ACHN (cell line): ENCODE measurements at places on chromosomes 3 and 15.

GRCh38 chr3:158233791-158234190 is 123.9 kb downstream of the RSRC1 start:
- no peak for DNase-seq

- DNase-seq = no peak
Observed at GRCh38 chr3:192947421-192947820, 29.8 kb upstream of the MB21D2 start.

DNA sequence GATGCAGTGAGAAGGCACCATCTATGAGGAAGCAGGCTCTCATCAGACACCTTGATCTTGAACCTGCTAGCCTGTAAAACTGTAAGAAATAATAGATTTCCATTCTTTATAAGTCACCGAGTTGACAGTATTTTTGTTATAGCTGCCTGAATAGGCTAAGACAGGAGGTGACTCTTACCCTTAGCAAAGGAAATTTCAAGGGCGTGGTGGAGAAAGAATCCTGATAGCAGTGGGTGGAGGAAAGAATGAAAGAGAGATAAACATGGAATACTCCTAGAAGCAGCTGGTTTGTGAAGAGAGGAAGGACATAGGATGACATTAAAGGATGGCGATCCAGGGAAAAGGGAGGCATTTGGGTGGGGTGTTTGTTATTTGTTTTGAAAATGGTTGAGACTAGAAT is 41.4 kb downstream of the SIDT1 start:
- DNase-seq = no peak

DNA sequence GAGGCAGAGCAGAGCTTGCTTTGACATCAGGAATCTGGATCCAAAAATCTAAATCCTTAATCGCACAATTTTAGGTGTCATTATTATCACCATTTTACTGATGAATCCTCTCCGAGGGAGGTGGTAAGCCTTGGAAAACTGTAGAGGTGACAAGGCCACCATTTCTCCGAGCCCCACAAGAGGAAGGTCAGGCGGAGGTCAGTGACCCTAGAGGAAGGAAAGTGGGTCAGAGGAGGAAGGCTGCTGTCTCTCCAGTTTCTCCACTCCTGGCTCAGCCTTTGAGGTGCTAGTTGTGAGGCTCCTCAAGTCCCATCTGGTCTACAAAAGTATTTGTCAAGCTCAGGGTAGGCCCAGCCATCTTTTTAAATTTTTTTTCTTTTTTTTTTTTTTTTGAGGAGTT is 3.2 kb downstream of the DVL3 start:
- DNase-seq = no peak

GRCh38 chr3:158659454-158660237 is 12.8 kb downstream of the LXN start:
- peak; percentile 60 for DNase-seq

DNA sequence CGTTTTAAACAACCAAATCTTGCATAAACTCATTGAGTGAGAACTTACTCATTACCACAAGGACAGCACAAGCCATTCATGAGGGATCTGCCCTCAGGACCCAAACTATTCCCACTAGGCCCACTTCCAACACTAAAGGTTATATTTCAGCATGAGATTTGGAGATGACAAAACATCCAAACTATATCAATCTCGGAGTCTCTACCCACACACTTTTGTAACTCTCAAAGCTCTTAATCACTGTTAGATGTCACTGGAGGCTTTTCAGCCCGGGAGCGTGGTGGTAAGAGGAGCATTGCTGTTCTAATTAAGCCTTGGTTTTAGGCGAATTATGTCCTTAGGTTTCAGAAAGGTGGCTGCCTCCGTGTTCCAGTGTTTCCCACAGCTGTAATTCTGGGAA is 86.3 kb downstream of the CNTN6 start:
- DNase-seq = no peak

- peak; percentile 14 for DNase-seq
Observed at GRCh38 chr3:52238193-52238760, 681 bp downstream of the TWF2 start.

- DNase-seq = no peak
Observed at GRCh38 chr3:34264337-34265041, 466.1 kb downstream of the PDCD6IP start.

DNA sequence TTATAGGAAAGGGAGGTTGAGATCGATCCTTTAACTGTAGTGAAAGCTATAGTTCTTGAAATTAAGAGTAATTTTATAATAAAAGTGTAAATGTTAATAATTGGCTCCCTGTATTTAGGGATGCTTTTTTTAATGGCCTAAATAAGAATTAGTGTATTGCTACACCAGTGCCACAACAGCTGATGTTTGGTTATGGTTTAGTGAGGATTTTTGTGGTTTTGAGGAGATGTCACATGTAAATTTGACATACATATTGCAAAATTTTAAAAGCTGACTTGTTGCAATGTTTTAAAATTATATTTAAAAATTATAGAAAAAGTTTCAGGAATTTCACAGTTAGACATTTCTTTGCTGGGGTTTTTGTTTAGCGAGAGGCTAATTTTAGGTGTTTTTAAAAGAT is 3.9 kb downstream of the TSC22D2 start:
- DNase-seq = no peak

GRCh38 chr3:70631716-70632307 is 319.4 kb upstream of the MDFIC2 start:
- no peak for DNase-seq

DNA sequence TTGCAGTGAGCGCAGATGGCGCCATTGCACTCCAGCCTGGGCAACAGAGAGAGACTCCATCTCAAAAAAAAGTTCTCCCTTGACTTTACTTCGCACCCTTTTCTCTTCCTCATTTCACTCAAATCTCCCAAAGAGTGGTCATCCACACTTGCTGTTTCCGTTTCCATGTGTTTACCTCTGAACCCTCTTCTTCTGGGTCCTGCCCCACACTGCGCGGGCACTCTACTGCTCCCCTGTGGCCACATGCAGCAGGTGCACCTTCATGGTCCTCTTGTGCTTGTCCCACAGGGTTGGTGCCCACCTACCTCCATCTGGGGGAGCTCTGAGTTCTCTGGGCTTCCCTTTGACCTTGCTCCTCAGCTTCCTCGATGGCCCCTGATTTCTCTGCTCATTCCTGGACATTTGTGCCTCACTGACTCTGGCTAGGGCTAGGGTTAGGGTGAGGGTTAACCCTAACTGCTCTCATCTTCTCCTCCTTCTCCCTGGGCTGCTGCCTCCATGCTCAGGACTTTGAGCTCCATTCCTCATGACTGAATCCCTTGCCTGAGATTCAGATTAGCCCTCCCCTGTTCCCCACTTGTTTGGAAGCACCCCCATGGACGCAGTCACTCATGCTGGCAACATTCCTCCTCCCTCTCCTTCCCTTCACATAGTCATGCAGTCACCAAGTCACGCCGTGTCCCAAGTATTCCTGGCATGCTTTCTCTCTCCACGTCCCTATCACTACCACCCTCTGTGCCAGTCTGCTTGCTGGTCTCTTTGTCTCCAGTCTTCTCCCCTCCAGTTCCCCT is 26.6 kb upstream of the KY start:
- DNase-seq = peak; percentile 7

GRCh38 chr15:65038836-65039235 is 6.4 kb upstream of the SLC51B start:
- no peak for DNase-seq

- no peak for DNase-seq
Observed at GRCh38 chr15:76349301-76350070, 12.9 kb downstream of the ISL2 start.

DNA sequence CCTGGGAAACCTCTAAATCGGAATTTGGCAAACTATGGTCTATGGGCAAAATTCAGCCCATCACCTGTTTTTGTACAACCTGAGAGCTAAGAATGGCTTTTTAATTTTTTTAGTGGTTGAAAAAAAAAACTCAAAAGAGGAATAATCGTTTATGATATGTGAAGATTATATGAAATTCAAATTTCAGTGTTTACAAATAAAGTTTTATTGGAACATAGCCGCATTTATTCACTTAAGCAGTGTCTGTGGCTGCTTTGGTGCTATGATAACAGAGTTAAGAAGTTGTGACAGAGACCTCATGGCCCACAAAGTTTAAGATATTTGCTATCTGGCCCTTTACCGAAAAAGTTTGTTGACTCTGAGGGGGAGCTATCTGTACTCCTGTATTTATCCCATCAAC is 36.4 kb upstream of the LACTB start:
- DNase-seq = no peak

DNA sequence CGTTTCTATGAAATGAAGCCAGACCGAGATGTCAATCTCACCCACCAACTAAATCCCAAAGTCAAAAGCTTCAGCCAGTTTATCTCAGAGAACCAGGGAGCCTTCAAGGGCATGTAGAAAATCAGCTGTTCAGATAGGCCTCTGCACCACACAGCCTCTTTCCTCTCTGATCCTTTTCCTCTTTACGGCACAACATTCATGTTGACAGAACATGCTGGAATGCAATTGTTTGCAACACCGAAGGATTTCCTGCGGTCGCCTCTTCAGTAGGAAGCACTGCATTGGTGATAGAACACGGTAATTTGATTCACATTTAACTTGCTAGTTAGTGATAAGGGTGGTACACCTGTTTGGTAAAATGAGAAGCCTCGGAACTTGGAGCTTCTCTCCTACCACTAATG is 41.9 kb upstream of the TRA2B start:
- no peak for DNase-seq

- DNase-seq = no peak
Observed at GRCh38 chr3:95172164-95172943, 1109.5 kb downstream of the NSUN3 start.

- DNase-seq = peak; percentile 48
Observed at GRCh38 chr15:60212536-60212935, 185.2 kb downstream of the ANXA2 start.

- DNase-seq = no peak
Observed at GRCh38 chr3:66260431-66260830, 39.6 kb downstream of the SLC25A26 start.

DNA sequence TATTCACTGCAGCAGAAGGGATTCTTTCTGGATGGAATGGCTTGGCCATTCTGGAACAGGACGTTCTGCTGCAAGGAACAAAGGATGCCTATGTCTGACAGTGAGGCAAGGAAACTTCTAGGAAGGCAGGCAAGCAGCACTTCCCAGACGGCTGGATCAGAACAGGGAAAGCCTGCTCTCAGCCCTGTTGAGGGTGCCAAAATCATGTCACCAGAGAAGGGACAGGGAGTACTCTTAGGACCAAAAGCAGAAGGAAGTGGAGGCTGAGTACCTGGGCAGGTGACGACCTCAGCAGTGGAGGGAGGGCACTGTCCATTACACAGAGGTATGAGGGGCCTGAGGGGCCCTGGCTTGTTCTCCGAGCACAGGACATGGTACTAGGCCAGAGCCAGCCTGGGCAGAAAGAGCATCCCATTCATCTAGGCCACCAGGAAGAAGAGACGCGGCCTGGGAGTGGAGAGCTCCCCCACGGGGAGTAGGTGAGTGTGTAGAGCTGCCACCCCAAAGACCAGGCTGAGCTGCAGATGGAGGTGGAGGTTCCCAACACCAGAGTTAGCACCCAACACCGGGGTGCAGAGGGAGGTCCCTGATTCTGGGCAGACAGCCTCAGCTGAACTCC is 9.6 kb downstream of the KLF15 start:
- no peak for DNase-seq

DNA sequence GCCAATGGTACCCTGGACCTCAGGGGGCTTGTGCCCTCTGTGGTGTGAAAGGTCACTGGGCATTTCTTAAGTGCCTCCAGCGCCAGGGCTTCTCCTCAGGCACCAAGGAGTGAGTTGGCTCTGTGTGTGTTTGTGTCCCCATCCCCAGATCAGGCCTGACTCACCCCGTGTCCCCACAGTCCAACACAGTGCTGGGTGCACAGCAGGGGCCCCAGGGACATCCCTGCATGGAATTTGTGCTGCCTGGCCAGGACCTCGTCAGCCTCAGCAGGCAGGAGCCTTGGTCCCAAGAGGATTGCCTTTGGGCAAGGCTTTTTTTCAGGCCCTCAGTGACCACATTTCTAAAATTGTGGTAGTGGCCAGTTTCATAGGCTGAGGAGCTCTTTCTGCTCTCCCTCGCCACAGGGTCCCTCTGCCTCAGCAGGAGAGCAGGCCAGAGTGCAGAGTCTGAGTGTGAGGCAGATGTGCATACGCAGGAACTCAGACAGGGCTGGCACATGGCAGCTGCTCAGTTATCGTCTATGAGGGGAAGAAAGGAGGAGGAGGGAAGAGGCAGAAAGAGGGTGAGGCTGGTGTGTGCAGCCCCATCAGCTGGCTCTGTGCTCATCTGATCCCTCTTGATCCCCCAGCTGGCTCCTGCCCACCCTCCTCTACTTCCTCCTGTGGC is 215.6 kb downstream of the RPLP1 start:
- DNase-seq = no peak

- DNase-seq = no peak
Observed at GRCh38 chr3:62127116-62127515, 246.2 kb downstream of the FEZF2 start.

DNA sequence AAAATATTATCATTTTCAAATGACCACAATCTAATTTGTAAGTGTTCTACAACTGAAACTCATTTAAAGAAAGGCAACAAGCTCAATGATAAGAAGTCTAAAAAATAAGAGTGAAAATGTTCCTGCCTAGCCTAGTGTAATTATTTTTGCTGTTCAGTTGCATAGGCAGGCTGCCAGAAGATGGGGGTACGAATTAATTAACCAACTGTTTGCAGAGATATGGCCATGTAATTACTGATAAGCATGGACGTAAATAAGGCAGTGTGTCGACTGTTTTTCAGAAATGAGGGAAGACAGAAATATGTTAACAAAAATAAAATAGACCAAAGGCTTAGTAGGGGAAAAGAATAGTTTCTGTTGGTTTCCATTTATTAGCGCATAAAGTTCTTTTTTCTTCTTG is 24.7 kb upstream of the SCAANT1 start:
- DNase-seq = no peak

GRCh38 chr15:34336231-34336990 is 1.2 kb downstream of the SLC12A6 start:
- DNase-seq = no peak

DNA sequence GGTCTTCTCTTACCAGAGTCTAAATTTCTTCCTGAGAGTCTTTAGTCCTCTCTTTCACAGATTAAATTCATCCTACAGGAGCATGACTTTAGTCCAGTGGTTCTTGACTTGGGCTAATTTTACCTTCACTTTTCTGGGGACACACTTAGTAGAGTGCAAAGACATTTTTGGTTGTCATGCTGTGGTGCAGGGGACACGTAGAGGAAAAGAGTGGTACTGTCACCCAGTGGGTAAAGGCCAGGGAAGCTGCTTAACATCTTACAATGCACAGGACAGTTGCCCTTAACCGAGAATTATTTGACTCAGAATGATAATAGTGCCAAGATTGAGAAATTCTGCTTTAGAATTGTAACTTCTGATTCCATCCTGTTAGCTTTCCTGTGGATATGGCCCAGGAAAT is 772.5 kb upstream of the GRM7 start:
- no peak for DNase-seq

GRCh38 chr15:94237903-94238302 is 6.5 kb downstream of the MCTP2 start:
- DNase-seq = no peak

GRCh38 chr3:146781059-146781458 is 175.9 kb upstream of the PLSCR5 start:
- DNase-seq = no peak

DNA sequence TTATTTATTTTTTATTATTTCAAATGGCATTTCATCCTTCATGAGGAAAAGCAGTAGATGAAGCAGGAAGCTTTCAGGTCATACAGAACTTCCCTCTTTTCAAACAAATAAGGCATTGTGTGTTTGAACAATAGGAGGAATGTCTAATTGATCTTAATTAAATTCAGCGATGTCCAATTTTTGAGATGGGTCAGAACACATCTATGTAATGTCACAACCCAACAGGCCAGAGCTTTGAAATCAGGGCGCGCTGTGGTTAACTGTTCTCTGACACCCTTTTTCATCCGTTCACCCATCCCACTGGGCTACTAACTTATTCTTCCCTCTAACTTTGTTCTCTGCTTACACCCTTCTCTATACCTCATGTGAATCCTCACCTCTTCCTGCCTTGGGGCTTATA is 510.5 kb downstream of the FOXP1 start:
- no peak for DNase-seq
